IPS DF 6.9 (cell line): ENCODE measurements at places on chromosomes 6 and 20.
A peak's percentile ranks its signal among the peaks of the same experiment; 100 is the strongest.

DNA sequence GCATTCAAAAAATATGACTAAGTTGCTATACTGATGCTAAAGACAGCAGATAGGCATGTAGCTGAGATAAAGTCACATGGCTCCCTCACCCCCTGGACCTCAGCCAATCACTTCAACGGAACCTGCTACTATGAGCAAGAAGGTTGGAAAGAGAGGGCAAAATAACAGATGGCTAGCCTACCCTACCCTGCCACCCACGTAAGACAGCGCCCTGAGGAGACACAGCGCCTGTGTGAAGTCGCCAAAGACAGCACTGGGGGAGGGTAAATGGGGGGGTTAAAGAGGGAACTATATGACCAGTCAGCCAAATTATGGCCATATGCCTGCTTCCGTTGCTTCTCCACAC is 163.2 kb downstream of the RALGAPA2 start:
- DNase-seq = no peak

- no peak for DNase-seq
Observed at GRCh38 chr6:154614641-154615040, 104.2 kb upstream of the CNKSR3 start.

DNA sequence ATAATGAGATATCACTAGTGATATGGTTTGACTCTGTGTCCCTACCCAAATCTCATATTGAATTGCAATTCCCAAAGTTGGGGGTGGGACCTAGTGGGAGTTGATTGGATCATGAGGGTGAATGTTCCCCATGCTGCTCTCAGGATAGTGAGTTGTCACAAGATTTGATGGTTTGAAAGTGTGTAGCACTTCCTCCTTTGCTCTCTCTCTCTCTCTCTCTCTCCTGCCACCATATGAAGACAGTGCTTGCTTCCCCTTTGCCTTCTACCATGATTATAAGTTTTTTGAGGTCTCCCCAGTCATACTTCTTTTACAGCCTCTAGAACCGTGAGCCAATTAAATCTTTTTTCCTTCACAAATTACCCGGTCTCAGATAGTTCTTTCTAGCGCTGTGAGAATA is 1002.0 kb upstream of the ADGRB3 start:
- no peak for DNase-seq

- no peak for DNase-seq
Observed at GRCh38 chr6:142872376-142872775, 72.6 kb downstream of the HIVEP2 start.

GRCh38 chr20:49979030-49979832 is 3.5 kb upstream of the SNAI1 start:
- no peak for DNase-seq

GRCh38 chr6:39910744-39911143 is 23.5 kb downstream of the MOCS1 start:
- DNase-seq = no peak

GRCh38 chr6:13421425-13422059 is 65.9 kb downstream of the GFOD1 start:
- no peak for DNase-seq

DNA sequence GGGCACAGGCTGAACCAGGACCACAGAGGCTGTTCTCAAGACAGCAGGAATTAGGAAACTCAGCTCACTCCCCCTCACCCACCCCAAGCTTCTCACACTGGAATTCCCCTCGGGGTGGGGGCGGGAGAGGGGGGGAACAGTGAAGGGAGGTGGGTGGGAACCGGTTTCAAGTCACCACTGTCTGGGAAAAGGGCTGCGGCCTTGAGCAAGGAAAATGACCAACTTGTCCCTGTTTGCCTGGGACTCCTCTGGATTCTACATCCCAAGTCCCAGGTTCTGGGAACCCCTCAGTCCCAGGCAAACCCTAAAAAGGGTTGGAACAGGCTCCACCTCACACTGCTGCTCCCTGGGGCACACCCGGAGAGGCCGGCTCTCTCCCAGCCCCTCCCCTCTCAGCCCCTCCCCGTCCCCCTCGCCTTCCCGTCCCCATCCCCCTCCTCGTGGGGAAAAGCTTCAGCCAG is 230.7 kb downstream of the TFAP2C start:
- DNase-seq = peak; percentile 16

GRCh38 chr6:36170704-36171103 is 25.8 kb upstream of the BRPF3 start:
- no peak for DNase-seq

DNA sequence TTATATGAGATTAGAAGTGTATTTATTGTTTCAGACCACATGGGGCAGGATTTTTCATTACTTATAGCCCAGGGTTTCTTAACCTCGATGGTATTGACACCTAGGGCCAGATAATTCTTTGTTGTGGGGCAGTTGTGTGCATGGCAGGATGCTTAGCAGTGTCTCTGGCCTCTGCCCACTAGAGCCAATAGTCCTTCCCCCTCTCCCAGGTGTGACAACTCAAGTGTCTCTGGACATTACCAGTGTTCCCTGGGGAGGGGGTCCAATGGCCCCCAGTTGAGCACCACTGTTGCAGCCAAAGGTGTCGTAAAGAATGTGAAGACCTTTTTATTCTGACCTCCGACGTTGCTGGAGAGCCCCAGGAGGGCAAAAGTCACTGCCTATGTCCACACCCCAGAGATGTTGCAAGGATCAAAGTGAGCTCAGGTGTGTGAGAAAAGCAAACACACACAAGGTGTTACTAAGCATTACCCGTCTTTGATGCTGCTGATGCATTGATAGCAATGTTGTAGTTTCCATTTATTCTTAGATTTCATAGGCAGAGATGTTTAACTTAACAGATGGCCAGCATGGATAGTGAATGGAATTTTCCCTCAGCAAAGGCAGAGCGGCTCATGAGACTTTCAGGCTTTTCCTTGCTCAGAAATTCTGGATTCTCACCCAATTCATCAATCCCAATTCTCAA is 22.2 kb downstream of the BANF2 start:
- DNase-seq = no peak

DNA sequence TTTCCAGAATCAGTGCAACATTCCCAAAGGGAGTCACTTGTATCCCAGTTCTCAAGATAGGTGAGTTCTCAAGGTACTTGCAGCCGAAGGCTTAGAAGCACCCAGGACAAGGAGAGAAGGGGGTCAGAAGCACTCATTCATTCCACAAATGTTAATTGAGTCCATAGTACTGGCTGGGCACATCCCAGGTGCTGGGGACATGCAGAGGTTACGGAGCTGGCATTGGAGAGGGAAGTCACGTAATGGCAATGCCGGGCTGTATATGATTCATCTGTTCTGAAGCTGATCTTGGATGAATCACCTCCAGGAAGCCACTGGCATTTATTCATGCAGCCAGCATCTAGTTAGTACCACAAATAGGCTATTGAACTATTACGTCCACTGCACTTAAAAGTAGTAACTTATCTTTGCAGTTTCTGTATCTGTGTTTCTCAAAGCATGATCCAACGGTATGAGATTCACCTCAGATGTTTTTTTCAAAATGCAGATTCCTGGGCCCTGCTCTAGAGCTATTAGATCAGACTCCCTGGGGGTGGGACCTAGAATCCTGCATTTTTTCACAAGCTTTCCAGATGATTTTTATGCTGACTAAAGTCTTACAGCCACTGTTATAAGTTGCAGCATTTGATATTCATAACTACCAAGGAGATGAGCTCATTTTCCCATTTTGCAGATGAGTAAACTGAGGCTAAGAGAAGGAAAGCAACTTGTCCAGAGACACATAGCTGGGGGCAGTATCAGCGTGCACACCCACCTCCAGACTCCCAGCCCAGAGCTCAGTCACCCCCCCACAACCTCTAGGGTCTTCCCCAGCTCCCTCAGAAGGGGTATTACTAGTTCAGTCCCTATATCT is 44.1 kb upstream of the ID1 start:
- no peak for DNase-seq

- no peak for DNase-seq
Observed at GRCh38 chr20:42432496-42433334, 757.0 kb downstream of the PTPRT start.

GRCh38 chr6:27133281-27134227 is 113.9 kb upstream of the PRSS16 start:
- DNase-seq = no peak

GRCh38 chr6:151255811-151256210 is 16.0 kb downstream of the AKAP12 start:
- DNase-seq = no peak

GRCh38 chr6:35562060-35562459 is 49.4 kb upstream of the TULP1 start:
- no peak for DNase-seq

- DNase-seq = no peak
Observed at GRCh38 chr6:12083763-12084162, 71.7 kb downstream of the HIVEP1 start.

- no peak for DNase-seq
Observed at GRCh38 chr6:53795702-53796450, 1.1 kb downstream of the LRRC1 start.

DNA sequence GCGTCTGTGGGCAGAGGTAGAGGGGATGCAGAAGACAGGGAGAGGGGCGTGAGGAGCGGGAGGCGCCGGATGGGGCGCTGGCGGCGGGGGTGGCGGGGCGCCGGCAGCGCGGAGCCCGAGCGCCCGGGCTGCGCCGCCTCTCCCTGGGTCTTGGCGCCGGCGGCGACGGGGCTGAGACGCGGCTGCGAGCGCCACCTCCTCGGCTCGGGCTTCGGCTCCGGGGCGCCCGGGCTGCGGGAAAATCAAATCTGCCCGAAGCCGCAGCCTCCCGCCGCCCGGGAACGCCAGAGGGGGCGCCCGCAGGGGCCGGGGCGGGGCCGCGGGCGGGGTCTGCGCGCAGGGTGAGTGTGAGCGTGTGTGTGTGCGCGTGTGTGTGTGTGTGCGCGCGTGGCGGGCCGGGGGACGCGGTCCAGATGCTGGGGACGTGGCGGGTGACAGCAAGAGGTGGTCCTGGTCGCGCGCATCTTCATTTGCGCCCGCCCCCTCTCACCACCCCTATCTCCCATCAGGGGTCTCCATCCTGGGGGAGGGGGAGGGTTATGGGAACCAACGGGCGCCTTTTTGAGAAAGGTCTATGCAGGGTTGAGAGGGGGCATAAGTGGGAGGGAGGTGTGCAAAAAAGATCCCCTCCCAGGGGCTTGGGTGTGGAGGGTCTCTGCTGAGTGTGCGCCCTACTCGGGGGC is 646 bp upstream of the CPNE5 start:
- DNase-seq = no peak

DNA sequence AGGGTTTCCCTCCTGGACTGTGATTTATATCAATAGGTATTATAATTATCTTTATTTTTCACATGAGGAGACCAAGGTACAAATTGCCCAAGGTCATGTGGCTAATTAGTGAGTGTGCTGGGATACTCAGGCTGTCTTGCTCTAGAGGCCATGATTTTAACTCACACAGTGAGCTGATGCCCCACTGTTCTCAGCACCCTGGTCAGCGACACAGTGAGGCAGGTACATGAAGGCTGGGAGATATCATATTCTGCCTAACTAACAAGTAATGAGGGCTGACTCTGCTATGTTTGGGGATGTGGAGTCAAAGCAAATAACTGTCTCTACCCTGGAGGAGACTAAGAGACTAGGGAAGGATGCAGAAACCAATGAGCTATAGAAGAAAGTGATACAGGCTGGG is 501.1 kb downstream of the PTPRT start:
- DNase-seq = no peak

DNA sequence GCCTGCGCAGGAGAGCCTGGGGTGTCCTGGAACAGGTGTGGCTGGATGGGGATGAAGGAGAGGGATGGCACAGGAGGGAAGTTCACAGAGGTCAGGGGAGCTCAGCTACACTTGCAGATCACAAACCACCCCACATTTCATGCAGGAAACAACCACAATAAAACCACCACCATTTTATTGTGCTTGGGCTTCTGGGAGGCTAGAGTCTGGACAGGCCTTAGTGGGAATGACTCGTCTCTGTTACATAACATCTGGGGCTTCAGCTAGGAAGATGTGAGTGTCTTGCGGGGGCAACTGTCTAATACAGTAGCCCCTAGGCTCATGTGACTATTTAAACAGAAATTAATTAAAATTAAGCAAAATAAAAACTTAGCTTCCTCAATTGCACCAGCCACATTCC is 33.4 kb downstream of the SNX5 start:
- DNase-seq = no peak

DNA sequence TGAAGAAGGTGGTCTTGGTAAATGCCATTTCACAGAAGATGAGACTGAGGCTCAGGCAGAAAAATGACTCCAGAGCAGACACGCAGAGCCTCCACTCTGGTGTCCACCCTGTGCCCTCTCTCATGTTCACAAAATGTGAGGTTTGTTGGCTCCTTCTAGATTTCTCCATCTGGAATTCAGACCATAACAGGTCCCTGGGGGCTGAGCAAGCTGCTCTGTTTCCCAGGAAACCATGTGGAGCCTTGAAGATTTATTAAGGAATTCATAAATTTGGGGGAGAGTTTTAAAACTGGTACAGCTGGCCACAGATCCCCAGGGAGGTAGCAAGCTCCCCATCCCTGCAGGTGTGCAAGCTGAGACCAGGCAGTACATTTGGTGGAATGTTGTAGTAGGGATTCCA is 38.8 kb upstream of the SIRPA start:
- DNase-seq = no peak

GRCh38 chr6:38025451-38025850 is 205.9 kb downstream of the ZFAND3 start:
- DNase-seq = no peak

GRCh38 chr6:8545336-8545735 is 110.0 kb upstream of the SLC35B3 start:
- no peak for DNase-seq

- DNase-seq = no peak
Observed at GRCh38 chr6:148614602-148615001, 132.2 kb upstream of the UST start.

DNA sequence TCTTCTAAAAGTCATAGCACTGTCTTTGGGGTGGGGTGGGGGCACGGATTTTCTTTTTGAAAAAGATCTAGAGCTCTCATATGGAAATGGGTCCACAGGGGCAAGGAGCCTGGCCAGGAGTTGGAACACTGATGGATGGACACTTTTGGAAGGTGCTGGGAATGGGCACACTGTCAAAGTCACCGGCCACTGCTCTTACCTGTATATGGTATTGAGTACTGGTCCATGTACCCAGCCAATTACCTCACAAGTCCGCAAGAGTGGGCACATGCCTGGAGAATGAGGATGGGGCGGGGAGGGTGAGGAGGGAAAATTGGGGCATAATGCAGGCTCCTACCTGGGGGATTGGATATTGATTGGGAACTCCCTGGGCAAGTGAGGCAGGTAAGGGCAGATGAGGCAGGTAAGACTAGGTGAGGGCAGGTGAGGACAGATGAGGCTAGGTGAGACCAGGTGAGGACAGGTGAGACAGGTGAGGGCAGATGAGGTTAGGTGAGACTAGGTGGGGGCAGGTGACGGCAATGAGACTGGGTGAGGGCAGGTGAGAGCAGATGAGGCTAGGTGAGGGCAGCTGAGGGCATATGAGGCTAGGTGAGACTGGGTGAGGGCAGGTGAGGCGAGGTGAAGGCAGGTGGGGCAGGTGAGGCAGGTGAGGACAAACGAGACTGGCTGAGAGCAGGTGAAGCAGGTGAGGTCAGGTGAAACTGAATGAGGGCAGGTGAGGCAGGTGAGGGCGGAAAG is 167.9 kb downstream of the NRN1 start:
- no peak for DNase-seq

GRCh38 chr6:3438190-3439167 is 18.4 kb downstream of the SLC22A23 start:
- no peak for DNase-seq
